Islet precursor cell (in vitro differentiated cells): ENCODE measurements at places on chromosomes 1 and 21.

DNA sequence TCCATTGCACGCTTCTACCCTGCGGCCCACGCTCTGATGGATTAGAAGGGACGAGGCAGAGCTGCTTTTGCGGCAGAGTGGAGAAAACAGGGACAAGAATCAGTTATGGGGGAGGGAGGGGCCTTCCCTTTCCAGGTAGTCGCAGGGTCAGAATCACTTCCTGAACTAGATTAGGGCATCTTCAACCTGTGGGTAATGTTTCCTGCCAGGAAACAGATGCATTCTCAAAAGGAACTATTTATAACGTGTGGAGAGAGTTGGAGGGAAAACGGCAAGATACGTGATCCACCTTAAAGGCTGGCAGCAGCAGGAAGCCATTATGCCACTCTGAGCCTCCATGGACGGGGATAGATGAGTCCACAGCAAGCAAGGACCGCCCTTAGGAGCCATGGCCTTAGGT is 59.9 kb upstream of the CNTN2 start:
- DNase-seq, result no peak

GRCh38 chr1:203038217-203038741 is 12.0 kb downstream of the PPFIA4 start:
- DNase-seq, result no peak

DNA sequence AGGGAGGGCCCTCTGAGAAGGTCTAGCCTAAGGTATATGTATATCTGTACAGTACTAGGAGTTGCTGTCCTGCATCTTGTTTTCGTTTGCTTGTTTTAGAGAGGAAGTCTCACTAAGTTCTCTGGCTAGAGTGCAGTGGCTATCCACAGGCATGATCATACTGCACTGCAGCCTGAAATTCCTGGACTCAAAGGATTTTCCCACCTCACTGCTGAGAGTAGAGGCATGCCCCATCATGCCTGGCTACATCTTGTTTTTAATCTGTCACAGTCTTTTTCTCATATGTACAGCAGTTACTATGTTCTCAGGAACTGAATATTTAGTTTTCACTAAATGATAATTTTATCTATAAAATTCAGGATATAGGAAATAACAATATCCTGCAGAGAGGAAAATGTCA is 15.3 kb upstream of the PYHIN1 start:
- no peak for DNase-seq

DNA sequence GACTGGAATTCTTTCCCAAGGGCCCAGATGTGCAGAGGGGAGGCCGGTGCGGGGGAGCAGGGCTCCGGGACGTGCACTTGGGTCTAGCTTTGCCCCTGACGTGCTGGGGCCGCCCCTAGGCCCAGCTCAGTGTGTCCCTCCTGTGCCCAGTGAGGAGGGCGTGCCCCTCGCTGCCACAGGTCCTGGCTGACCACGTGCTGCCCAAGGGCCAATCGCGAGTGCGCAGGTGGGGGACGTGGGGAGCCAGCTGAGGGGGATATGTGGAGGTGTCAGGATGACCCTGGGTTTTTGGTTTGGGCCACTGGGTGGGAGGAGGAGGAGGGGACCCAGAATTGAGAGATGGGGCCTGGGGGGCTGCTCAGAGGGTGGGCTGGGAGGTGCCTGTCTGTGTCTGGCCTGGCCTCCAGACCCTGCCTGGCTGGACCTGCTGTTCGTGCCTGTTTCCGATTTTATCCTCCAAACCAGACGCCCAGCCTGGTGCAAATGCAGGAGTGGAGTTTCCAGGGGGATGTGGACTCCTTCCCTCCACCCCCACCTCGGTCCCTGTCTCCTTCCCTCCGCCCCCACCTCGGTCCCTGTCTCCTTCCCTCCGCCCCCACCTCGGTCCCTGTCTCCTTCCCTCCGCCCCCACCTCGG is 6.1 kb upstream of the RNF223 start:
- peak; percentile 96 for DNase-seq

- no peak for DNase-seq
Measured at GRCh38 chr1:57272150-57272549, 151.7 kb downstream of the DAB1 start.

GRCh38 chr1:117586337-117586736 is 19.5 kb upstream of the TENT5C start:
- no peak for DNase-seq

DNA sequence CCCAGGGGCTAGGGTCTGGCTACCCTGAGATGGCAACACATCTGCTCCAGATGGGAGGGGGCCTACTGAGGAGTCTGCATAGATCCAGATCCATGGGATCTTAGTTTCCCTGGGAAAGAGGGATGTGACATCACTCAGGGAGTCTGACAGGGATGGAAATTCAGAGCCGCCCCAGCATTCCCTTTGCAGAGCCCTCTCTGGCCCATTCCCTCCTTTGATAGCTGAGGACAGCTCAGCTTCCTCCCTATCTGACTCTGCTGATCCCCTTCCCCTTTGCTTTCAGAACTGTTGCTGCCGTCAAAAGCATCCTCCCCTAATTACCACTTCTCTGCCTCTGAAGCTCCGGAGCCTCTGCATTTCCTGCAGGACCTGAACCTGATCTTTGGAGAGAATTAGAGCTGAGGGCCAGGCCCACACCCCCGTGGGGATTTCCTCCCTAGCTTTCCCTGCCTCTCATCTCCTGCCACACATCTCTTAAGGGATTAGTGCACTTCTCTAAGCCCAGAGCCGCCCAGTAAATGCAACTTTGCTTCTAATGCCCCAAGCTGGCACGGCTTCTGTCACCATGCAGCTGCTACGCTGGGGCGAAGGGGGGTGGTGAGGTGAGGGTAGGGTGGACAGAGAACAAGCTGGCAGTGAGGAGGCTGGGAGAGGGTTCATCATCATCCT is 9.5 kb upstream of the ASCL5 start:
- peak; percentile 64 for DNase-seq

- no peak for DNase-seq
Measured at GRCh38 chr1:58943776-58944175, 159.9 kb upstream of the JUN start.

DNA sequence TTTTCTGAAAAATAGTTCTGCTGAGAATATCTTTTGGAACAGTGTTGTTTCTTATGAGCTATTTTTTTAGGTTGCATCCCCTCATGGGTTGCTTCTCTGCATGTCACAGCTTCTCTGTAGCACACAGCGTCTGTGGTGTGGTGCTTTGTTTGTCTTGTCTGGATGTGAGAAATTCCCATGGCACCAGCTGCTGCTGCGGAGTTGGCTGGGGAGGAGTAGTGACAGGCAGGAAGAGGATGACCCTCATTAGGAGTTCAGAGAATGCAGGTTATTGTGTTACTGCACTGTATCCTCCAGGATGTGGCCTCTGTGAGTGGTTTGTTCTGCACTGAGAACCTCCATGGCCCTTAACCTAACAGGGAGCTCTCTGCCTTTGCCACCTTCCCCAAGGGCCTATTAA is 64.8 kb downstream of the TSEN15 start:
- peak; percentile 65 for DNase-seq

GRCh38 chr1:229905031-229905545 is 161.9 kb upstream of the GALNT2 start:
- no peak for DNase-seq

GRCh38 chr1:159823406-159823805 is 3.3 kb upstream of the SLAMF8 start:
- no peak for DNase-seq

DNA sequence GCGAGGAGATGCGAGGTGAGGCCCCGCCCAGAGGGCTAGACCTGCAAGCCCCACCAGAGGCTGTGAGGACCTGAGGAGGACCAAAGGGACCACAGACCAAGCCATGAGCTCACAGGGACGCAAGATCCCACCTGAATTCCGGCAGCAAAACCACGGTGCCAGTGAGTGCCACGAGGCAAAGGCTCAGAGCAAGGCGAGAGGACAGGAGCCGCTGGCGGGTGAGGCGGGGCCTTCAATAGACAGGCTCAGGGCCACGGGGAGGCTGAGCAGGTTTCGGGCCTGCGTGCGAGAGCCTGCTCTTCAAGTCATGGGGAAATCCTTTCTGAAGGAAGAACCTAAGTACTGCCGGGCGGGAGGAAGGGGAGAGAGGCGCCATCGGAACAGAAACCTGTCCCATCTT is 7.1 kb upstream of the TMEM240 start:
- no peak for DNase-seq

DNA sequence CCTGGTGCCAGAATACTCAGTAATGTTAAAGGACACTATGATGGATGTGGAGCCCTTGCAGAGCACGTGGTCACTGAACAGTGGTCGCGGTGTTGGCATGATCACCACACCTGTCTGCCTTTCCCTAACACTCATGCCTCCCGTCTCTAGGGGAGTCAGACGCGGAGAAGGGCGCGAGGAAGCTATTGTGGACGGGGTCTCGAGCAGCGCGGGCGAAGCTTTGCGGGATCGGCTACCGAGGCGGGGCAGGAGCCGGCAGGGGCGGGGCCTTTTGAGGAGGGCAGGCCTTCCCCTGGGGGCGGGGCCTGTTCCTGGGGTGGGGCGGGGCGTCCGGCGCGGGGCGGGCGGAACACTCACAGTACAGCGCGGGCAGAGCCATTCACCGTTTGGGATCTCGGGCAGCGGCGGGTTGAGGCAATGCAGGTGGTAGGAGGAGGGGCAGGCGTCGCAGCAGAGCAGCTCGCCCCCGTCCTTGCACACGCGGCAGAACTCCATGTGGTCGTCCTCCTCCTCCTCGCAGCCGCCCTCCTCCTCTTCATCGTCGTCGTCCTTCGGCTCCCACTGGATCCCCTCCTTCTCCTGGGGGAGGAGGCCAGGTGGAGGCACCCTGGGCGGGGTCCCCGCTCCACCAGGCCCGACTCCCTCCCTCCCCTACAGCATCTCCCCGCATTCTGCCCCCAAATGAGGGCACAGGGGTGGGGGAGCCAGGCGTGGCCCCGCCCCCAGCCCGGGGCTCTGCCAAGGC is 31.5 kb downstream of the CHD5 start:
- DNase-seq, result peak; percentile 91

GRCh38 chr1:225581186-225581585 is 71.7 kb downstream of the ENAH start:
- no peak for DNase-seq

GRCh38 chr1:83571536-83571935 is 427.4 kb downstream of the TTLL7 start:
- no peak for DNase-seq

- no peak for DNase-seq
Measured at GRCh38 chr1:84887261-84887934, 5.6 kb downstream of the LPAR3 start.

DNA sequence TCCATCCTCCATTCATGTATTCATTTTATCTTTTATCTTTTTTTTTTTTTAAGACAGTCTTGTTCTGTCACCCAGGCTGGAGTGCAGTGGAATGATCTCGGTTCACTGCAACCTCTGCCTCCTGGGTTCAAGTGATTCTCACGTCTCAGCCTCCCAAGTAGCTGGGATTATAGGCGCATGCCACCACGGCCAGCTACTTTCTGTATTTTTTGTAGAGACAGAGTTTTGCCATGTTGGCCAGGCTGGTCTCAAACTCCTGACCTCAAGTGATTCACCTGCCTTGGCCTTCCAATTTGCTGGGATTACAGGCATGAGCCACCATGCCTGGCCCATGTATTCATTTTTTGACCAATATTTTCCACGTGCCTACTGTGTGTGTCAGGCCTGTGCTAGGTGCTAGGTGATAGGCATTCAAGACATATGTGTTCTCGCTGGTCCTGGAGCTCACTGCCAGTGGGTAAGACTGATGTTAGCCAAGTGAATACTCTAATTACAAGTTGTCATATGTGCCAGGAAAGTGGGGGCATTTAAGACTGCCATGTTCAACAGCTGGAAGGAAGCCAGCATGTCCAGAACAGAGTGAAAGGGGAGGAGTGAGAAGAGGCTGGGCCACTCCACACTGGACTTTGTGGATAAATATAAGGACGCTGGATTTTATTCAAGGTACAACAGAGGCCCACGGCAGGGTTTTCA is 5.3 kb upstream of the CELSR2 start:
- DNase-seq, result no peak

DNA sequence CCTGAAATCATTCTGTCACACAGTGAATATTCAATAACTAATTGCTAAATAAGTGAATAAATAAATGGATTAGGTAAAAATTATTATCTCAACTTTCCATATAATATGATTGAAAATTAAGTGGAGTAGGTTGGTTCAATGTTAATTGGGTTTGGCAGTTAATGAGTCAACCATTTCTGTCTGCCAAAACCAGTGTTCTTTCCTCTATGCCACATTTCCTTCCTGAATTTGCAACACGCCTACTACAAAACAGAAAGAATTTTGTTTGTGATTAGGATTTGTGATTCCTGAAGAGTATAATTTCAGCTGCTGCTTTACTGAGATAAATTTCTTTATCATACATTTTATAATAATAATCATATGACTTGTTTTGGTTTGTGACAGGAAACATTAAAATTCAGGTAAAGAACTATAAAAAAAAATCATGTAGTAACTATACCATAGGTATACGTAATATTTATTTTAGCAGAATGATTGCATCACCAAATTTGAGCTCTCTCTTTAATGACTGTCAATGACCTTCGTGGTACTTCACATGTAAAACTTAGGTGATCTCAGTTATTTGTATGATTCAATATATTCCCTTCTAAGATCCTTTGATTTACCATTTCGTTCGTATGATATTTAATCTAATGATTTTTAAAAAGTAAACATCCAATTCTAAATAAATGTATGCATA is 241.3 kb downstream of the KCNT2 start:
- DNase-seq, result no peak

GRCh38 chr1:234743791-234744611 is 134.0 kb upstream of the IRF2BP2 start:
- DNase-seq, result peak; percentile 67

GRCh38 chr1:174964261-174964971 is 35.3 kb upstream of the CACYBP start:
- no peak for DNase-seq

DNA sequence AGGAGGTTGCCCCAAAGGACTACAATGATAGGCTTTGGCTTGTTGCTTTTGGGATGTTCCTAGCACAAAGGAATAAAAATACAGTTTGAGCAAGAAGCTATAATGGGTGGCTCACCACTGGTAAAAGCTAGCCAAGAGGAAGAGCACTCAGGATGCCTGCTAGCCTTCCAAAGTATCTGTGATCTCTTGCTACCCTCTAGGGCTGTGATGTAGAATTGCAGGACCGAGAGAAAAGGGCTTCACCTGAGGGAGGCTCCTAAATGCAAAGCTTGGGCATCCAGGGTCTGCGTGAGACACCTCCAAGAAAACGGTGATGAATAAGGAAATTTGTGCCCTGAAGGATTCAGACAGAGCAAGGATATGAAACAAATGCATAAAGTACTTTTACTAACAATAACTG is 17.7 kb downstream of the IVL start:
- no peak for DNase-seq

GRCh38 chr21:36549470-36549869 is 69.5 kb upstream of the CLDN14 start:
- DNase-seq, result no peak

DNA sequence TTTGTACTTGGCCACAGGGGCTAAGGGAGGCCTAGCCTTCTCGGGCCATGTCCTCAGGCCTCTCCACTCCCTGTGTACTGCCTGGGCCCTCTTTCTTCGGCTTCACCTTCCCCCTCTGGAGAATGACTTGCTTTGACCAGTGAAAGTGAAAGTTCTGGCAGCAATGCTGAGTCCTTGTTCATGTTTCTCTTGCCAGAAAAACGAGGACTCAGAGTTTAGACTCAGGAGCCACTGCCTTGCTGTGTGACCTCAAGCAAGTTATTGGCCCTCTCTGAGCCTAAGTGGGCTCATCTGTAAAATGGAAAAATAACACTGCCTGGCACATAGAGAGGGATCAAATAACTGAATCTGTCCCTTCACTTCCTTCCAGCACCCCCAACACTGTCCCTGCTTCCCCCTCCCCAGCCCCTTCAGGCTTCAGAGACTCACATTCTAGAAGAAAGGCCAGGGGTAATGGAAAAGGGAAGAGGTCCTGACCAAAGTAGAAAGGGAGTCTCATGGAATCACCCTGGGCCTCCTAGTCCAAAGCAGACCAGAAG is 1.5 kb downstream of the C1QA start:
- no peak for DNase-seq
